Activated gamma-delta T cell (primary cell): ENCODE measurements at places on chromosomes 2 and 18.

DNA sequence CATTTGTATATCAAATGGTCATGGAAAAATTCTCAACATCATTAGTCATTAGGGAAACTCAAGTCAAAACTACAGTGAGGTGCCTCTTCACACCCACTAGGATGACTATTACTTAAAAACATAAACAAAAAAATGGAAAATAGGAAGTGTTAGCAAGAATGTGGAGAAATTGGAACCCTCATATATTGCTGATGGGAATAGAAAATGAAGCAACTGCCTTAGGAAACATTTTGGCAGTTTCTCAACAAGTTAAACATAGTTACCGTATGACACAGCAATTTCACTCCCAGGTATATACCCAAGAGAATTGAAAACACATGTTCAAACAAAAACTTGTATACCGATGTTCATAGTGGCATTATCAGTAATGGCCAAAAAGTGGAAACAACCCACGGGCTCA, 18.1 kb upstream of the CYP26B1 start:
- no peak for DNase-seq

- no peak for DNase-seq
Measured at GRCh38 chr18:5969355-5969988, 74.2 kb upstream of the TMEM200C start.

GRCh38 chr2:142592171-142592570, 285.3 kb upstream of the KYNU start:
- no peak for DNase-seq

DNA sequence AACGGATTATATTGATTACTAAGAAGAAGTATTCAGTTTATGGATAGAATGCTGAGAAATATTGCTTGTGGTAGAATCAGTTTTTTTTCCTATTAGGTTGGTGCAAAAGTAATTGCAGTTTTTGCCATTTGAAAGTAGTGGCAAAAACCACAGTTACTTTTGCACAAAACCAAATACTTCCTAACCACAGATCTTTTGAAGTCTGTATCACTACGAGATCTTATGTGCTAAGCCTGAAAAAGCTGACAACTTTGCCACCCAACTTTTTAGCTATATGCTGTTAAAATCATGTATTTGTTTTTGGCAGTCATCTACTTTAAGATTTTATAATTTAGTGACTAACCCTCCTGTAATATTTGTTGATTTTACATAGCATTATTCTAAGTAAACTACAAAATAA, 24.6 kb downstream of the DNAJC10 start:
- no peak for DNase-seq

DNA sequence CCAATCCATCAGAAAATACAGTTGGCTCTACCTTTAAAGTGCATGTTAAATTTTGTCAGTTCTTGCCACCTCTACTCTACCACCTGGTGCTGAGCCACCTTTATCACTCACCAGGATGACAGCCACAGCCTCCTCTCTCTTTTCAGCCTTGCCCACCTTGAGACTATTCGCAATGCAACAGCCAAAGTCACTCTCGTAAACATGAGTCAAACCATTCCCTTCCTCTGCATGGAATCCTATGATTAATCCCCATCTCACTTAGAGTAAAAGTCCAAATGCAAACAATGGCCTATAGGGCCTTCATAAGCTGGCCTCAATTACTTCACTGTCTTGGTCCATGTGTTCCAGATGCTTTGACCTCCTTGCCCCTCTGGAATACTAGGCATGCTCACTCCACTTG, 5.8 kb upstream of the OSBPL6 start:
- DNase-seq: no peak

GRCh38 chr18:3118195-3119010, 101.4 kb downstream of the MYOM1 start:
- DNase-seq: no peak

DNA sequence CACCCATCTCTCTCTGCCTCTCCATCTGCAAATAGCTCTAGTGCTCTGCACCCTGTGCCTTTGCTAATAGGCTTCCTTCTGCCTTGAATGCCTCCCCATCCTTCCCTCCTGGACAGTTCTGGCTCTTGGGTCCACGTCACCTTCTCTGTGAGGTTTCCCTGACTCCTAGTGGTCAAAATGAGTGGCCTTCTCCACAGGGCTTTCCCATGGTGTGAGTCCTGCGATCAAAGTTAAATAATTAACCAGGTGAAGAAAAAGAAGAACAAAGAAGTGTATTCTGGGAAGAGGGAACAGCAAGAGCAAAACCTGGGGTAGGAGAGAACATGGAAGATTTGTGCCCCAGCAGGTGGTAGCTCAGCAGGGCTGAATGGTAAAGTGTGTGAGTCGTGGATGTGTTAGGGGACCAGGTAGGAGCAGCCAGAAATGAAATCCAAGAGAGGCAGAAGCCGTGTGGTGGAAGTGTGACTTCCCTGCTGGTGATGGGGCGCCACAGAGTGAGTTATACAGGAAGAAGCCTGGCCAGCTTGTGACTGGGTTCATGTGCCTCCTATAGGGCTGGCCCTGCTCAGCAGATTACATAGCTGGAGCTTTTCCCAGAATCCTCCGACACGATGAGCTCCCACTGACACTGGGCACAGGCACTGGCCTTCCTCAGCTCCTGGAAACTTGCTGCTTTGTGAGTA, 93.8 kb upstream of the LDAH start:
- no peak for DNase-seq

- DNase-seq: no peak
Measured at GRCh38 chr2:206217743-206218142, 56.7 kb upstream of the ZDBF2 start.

DNA sequence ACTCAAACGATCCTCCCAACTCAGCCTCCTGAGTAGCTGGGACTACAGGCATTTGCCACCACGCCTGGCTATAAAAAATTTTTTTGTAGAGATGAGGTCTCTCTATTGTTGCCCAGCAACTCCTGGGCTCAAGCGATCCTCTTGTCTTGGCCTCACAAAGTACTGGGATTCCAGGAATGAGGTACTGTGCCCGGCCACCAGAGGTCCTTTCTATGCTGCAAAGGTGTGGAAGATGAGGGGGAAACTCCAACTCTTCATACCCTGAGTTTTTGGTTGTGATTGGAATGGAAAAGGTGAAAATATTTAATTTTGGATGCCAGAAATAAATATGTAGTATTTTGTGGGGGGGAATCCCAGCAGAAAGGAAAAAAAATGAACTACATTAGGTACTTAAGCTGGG, 36.0 kb downstream of the MRPL33 start:
- no peak for DNase-seq

GRCh38 chr2:121860758-121861227, 105.3 kb downstream of the TSN start:
- DNase-seq: no peak

DNA sequence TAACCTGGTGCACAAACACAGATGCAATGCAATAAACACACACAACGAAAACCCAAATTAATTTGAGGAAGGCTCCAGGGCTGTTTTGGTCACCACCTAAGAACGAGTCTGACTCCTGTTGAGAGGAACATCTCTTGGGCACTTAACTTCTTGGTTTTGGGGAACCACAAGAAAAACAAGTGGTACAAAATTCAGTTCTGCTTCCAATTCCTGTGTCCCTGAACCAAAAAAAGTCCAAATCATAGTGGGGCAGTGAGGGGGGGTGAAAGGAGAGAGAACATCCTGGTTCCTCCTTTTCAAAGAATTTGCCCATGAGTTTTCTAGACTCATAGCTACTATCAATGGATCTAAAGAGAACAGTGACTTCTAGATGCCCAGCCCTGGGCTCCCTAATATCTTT, 143.6 kb downstream of the COL4A4 start:
- no peak for DNase-seq

DNA sequence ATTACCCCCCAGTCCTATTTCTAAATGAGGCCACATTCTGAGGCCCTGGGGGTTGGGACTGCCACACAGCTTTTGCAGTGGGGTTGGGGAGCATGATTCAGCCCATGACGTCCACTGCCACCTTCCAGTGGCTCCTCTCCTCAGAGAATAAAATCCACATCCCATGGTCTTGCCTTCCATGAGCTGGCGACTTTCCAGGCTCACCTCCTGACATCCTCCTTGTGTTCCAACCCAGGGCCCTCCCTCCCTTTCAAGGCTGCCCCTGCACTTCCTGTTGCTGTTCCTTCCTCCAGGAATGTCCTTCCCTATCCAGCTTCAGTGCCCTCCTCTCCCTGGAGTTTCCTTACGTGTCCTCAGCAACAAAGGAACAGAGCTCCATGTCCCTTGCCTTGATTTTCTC, 187.3 kb upstream of the ID2 start:
- DNase-seq: no peak

DNA sequence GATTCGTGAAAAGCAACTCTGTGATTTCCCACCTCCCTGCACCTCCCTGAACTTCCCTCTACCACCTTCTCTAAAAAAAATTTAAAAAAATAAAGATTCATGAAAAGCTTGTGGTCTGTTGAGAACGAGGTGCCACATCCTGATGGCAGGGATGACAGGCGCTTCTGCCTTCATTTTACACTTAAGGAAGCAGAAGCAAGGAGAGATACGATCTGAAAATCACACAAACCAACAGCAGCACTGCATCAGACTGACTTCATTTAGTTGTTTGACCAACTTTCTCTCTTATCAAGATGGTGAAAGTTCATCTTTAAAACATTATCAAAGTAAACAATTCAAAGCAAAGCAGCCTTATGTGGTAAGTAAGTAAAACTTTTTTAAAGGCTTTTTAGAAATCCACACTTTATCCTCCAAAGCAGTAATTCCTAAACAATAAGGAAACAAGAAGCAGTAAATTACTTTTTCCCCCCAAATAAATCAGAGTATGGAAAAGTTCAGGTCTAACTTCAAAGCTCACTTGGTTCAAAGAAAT, 15.5 kb downstream of the WDFY1 start:
- DNase-seq: no peak

DNA sequence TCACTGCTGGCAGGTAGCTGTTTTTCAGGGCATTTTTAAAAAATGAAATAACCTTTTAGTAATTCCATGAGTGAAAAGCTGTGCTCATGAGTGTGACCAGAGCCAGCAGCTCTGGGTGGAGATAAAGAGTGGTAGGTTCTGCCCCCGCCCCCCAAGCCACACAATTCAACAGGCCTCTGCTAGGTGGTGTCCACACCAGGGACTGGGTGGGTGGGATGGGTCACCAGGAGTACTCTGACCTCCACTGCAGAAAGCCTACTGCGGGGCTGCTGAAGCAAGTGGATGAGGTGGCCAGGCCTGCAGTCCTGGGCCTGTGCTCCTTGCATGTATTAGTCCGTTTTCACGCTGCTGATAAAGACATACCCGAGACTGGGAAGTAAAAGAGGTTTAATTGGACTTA, 15.3 kb downstream of the PARD6G start:
- DNase-seq: no peak

DNA sequence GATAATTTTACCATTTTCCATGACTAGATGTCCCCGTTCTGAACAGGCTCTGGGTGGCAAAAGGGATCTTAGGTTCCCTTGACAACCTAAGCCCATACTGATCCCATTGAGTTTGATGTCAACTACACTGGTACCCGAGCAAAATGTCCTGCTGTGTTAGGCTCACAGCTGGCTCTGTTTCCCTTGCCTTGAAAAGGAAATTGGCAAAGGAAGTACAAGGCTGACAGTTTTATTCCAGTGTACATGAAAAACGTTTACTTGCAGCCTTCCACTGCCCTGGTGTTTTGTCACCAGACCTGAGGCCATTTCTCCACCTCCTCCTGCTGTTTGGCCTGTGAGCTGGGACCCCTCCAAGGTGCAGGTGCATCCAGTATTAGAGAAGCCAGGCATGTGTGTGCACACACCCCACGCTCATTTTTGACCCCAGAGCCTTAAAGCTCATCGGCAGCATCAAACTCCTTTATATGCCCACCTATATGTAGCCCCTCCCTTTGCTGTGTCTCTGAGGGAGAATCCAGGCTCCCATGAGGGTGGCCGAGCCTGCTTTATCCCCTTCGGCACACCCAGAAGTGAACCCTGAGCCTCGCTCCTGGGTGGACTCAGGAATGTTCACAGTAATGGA, 171.3 kb downstream of the NDUFA10 start:
- DNase-seq: no peak

- DNase-seq: no peak
Measured at GRCh38 chr18:79399275-79400081, 3.7 kb downstream of the NFATC1 start.

DNA sequence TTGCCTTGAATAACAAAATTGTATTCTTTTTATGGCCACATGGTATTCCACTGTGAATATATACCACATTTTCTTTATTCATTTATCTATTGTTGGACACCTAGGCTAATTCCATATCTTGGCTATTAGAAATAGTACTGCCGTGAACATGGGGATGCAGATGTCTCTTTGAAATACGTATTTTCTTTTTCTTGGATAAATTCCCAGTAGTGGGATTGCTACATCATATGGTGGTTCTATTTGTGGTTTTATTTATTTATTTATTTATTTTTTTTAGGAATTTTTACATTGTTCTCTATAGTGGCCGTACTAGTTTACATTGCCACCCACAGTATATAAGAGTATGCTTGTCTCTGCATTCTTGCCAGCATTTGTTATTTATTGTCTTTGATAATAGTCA, 679.8 kb upstream of the NRXN1 start:
- no peak for DNase-seq

GRCh38 chr18:56747032-56747658, 96.0 kb downstream of the WDR7 start:
- no peak for DNase-seq

- DNase-seq: no peak
Measured at GRCh38 chr18:47345291-47345690, 93.8 kb upstream of the SKOR2 start.

DNA sequence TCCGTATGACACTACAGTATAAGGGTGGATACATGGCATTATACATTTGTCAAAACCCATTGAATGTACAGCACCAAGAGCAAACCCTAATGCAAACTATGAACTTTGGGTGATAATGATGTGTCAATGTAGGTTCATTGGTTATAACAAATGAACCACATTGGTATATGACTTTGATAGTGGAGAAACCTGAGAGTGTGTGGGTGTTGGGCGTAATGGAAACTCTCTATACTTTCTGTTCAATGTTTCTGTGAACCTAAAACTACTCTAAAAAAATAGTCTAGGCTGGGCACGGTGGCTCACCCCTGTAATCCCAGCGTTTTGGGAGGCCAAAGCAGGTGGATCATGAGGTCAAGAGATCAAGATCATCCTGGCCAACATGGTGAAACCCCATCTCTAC, 6.5 kb upstream of the ACTG2 start:
- no peak for DNase-seq

GRCh38 chr18:21321711-21322110, 79.7 kb downstream of the GREB1L start:
- no peak for DNase-seq

DNA sequence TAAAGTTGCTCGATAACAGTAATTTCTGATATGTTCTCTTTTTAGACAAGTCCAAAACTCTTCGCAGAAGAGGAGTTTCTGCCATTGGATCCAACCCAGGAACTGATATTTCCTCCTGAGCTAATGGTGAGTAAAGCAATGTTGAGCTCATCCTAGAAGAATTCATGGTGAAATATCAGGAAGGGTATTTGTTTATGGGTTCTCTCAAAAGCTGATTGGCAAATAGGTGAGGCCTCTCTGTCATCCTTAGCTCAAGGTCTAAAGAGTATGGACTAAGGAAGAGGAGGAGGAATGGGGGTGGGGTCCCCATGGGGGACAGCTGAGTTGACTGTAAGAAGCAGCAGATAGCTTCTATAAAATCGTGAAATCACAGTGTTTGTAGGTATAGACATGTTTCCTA, 18.2 kb downstream of the AOX1 start:
- DNase-seq: no peak

GRCh38 chr2:66305718-66306117, 129.2 kb upstream of the MEIS1 start:
- no peak for DNase-seq

- DNase-seq: no peak
Measured at GRCh38 chr18:59505356-59505755, 146.3 kb upstream of the LMAN1 start.
